NCI-H187 (cell line): ENCODE measurements at places on chromosomes 3 and 15.

DNA sequence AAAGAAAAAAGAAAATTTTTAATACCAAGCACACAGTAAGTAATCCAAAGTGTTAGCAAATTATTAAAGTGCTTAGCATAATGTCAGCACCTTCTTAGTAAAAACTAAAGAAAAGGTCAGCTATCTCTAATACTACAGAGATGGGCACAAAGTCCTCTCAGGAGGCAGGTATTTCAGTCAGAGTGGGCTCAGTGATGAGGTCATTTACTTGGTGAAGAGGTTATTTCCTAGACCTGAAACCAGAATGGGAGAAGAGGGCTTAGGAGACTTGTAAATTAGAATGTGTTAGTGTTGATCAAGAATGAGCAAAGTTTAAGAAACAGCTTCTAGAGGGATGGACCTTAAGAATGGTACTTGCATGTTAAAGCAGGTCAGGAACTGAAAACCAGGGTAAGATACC, 8.7 kb upstream of the PKM start:
- no peak for DNase-seq

GRCh38 chr15:77525400-77525811, 104.7 kb downstream of the HMG20A start:
- no peak for DNase-seq

DNA sequence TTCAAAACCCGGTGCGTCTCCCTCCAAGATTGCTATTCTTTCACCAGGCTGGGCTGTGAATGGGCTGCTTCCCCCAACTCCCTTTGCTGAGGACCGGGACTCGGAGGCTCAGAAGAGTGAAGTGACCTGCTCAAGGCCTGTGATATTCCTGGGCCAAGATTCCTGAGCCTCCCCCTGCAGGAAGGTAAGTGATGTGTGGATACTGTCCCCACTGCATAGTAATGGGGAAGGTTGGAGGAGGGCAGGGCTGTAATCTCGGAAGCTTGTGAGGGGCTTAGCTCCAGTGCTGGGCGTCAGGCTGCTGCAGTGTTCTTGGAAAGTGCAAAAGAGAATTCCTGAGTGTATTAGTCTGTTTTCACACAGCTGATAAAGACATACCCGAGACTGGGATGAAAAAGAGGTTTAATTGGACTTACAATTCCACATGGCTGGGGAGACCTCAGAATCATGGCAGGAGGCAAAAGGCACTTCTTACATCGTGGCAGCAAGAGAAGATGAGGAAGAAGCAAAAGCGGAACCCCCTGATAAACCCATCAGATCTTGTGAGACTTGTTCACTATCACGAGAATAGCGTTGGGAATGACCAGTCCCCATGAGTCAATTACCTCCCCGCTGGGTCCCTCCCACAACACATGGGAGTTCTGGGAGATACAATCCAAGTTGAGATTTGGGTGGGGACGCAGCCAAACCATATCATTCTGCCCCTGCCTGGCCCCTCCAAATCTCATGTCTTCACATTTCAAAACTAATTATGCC, 67.6 kb downstream of the EFCAB12 start:
- no peak for DNase-seq

- no peak for DNase-seq
Observed at GRCh38 chr3:36919439-36920160, 25.3 kb downstream of the TRANK1 start.

- DNase-seq = no peak
Observed at GRCh38 chr15:29170521-29170920, 99.1 kb downstream of the NSMCE3 start.
